ENCODE measurements at places on chromosomes 13 and 19.

DNA sequence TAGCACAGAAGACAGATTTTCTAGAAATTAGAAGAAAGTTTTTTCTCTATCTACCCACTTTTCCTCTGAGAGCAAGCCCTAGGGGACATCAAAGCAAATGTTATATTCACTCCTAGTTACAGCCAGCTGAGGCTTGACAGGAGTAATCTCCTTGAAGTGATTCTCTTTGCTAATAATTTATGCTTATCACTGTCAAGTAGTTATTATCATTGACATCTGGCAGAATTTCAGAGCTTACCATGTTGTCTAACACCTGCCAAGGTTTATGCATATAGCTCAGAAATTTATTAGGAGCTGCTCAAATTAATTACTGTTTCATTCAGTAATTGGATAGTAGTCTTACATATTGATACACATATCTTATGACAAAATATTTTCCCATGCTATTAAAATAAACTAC is 465.9 kb upstream of the ATXN8OS start:
- DNase-seq: no peak

- DNase-seq: no peak
These were observed 261.9 kb downstream of the KCNRG start for GRCh38 chr13:50277127-50277526.

DNA sequence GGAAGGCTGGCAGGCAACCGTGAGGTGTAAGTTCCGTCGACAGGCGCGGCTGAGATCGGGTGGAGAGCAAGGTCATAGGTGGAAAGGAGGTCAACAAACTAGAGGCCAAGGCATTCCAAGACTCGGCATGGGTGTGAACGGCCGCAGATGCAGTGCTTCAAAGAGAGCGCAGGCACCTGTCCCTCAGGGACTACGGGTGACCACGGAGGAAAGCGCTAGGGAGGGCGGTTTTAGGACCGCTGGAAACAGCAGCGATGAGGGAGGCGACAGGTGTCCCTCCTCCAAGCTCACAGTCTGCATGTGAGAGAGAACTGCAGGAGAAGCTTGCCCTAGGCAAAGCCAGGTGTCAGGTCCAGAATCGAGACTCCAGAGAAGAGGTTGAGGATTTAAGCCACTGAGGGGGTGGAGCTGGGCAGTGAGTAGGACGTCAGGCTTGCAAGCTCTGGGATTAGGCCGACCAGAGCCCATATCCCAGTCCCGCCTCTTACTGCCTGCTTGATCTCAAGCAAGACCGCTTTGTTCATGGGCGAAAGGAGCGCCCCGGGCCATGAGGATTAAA is 1.6 kb upstream of the MLNR start:
- no peak for DNase-seq

- DNase-seq: no peak
These were observed 38.8 kb downstream of the SERP2 start for GRCh38 chr13:44412346-44412935.

DNA sequence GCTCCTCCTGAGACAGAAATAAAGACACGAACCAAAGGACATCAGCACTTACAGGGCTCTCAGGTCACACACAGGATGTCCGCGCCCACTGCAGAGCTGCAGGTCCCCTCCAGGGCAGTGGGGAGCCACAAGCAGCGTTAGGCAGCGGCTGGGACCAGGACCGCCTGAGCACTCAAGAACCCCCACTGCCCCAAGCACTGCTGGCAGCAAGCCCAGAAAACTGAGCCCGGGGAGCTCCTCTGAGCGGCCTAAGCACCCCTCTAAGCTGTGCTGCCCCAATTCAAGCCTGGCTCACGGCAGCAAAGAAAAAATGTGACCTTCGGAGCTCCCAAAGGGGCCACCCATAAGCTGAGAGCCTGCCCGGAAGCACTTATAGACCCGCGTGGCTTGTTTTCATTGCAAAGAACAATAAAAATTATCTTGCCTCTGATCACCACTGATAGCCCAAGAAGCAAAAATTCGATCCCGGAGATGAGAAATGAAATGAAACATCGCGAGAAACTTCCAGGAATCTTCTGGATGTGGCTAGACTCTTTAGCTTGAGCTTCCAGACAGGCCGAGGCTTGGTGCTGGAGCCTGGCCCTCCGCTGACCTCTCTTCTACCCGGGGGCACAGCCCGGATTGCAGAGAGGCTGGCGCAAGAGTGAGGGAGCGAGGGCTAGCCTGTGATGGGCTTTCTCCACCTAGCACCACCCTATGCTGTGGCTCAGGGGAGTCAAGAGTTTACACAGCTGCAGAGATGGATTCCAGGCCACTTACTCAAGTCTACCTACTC is 6.3 kb downstream of the DPP9 start:
- no peak for DNase-seq

DNA sequence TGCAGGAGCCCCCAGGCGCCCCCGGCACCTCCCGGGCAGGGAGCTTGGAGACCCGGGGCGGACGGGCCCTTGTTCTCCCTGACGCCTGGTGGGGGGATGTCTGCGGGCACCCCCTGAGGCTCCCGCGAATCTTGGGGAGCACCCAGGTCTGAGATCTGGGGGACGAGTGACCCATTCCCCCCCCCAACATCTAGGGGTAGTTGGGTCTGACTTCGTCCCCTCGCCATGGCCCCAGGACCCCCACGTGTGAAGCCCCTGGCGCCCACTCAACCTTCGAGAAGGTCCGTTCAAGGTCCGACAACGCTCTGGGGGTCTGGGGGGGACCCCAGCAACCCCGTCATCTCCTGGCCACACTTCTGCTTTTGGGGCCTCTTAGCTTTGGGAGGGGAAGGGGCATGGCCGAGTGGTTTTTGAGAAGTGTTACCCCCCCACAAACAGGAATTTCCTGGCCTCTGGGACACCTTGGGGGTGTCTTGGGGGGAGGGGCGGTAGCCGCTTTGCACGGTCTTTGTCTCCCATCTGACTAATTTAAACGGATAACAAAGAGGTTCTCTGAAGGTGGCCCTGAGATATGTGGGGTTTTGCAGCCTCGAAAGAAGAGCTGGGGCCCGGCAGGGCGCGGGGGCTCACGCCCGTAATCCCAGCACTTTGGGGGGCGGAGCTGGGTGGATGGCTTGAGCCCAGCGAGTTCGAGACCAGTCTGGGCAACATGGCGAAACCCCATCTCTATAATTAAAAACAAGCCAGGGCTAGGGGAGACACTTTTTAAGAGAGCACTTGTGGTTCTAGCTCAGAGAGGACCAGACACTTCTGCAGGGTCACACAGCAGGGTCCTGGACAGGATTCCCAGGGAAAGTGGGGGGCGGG is 608 bp downstream of the CNN2 start:
- DNase-seq: no peak

DNA sequence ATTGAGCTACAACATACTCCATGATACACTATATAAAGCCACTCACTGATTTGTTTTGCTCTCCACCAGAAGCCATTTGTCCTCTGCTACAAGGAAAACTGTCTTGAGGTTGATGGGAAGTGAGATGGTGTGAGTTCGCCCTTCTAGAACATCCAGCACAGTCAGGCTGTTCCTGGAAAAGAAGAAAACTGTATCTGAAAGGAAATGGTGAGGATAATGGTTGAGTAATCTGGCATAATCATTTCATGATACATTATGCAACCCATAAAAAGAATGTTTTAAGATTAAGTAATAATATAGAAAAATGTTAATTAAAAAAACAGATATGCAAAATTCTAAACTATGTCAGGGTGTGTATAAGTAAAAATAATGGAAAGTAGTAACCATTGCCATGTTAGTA is 233.9 kb downstream of the RGCC start:
- no peak for DNase-seq

DNA sequence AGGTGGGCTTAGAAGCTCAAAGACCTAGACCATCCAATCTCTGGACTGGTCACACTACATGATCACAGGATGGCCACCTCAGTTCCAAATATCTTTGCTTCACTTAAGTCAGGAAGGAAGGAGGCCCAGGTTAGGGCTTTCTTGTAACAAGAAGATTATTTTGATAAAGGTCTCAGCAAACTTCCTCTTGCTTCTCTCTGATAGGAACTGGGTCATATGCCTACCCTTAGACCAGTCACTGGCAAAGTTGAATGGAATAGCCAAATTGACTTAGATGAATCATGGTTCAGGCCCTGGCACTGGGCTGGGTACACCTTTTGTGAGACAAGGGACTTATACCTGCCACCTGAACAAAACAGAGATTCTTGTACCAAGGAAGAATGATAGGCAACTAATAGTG is 11.0 kb downstream of the FRY start:
- no peak for DNase-seq

DNA sequence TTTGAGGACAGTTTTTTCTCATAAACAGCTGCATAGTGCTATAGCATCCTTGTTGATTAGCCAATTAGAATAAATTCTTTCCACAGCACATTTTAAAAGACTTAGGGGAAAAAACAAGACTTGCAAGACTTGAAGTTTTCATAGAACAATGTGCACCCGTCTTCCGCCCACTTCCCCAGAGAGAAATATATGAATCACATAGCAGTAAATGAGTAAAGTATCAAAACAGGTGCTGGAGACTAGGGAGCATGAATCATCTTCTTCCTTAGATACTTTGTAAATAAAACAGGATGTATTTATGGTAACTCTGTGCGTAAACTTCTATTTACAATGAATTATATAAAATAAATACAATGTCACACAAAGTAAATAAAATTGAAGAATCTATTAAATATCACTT is 75.1 kb downstream of the COL4A2 start:
- DNase-seq: no peak

DNA sequence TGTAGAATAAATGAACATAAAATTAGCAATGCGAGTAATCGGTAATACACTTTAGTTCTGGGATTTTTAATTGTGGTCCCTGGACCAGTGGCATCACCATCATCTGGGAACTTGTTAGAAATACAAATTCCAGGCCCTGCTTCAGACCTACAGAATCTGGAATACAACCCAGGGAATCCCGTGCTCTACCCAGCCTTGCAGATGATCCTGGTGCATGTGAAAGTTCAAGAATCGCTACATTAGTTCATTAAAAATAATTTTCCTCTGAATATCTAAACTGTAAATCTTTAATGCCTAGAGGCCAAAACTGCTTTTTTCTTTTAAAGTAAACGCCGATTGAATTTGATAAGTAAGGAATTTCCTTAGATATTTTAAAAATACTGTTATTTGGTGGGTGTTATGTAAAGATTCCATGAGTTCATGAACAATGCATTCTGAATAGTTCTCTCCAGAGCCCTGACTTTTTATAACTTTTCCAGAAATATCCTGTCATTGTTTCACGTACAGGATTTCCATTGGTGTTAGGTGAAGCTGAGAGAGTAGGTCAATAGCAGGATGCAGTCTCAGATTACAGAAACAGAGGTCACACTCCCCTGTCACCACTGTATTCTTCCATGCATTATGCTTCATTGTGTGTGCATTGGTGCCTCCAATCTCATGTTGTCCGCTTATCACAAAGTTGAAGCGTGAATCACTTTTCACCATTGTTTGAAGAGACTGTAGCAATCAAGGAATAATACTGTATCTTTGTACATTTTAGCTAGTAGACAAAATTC is 596.5 kb upstream of the KLF12 start:
- DNase-seq: no peak

DNA sequence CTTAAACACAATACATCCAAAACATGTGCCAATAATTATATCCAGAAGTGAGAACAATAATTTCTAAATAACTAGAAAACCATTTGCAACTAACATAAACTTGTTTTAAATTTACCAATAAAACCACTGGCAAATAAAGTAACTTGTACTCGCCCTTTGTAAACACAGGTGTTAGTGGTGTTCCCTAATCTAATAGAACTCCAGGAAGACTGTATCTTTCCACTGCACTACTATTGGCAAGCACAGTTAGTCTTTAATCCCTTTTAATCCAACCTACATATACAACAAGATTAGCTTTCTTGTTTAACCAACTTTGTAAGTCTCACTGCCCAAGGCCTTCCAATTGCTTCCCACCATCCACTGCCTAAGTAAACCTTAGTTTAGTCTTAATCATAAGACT is 79.5 kb downstream of the PCDH9 start:
- DNase-seq: no peak

GRCh38 chr13:38366954-38367645 is 17.4 kb downstream of the UFM1 start:
- no peak for DNase-seq

DNA sequence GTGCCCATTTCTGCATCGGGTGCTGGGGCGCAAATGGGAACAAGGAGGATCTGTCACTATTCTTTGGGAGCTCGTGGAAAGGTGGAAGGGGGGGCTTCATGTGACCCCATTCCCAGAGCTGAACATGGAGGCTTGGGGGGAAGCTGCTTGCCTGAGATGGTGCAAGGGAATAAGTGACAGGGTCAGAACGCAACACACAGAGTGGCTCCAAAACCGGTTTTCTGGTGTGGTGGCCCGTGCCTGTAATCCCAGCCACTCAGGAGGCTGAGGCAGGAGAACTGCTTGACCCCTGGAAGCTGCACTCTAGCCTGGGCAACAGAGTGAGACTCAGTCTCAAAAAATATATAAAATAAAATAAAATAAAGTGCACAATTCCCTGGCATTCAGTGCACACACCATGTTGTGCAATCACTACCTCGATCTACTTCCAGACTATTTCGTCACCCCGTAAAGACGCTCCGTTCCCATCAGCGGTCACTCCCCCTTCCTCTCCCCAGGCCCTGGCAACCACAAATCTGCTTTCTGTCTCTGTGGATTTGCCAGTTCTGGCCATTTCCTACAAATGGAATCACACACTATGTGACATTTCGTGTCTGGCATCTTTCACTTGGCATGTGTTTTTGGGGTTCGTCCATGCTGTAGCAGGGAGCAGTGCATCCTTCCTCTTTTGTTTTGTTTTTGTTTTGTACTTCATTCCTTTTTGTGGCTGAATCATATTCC is 18.2 kb upstream of the COMP start:
- DNase-seq: no peak

DNA sequence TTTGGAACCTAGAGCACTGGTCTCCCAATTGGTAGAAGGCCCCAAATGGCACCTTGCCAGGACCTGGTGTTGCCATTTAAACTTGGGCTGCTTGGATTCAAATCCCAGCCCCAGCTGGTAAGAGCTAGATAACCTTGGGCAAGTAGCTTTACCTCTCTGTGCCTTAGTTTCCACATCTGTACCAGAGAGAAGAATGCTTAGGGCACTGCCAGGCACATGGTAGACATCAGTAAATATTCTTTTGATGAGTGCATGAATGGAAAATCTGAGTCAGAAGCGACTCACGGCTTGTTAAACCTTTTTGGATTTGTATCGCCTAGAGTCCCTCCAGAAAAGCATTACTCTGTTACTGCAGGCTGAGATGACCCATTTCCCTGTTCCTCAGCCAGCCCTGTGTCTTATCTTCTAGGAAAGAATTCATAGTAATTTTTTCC is 90.9 kb downstream of the SIPA1L3 start:
- no peak for DNase-seq

All from iPS DF 19.7 (cell line).